Fibroblast of mammary gland (primary cell): ENCODE measurements at places on chromosomes 7 and 10.
A peak's percentile ranks its signal among the peaks of the same experiment; 100 is the strongest.

- DNase-seq: peak; percentile 77
Observed at GRCh38 chr10:91642831-91643692, 10.2 kb upstream of the PPP1R3C start.

- peak; percentile 22 for DNase-seq
Observed at GRCh38 chr10:73126343-73126742, 16.1 kb downstream of the NUDT13 start.

DNA sequence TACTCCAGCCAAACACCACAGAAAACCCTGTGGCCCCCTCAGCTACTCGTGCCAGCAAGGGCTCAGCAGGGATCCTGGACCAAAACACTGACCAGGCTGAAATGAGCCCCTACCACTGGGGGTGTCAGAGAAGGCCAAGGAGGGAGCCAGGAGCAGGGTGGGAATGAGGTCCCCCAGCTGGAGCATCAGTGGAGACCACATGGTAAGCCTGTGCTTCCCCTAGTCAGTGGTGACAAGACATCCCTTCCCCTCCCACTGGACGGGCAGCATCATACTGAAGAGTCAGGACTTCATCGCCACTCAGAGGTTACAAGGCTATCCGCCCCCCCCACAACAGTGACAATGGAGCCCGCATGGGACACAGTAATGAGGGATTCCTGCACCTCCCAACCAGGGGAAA lies 99.6 kb downstream of the LHPP start:
- no peak for DNase-seq

GRCh38 chr10:17199351-17199804 lies 2.1 kb downstream of the TRDMT1 start:
- DNase-seq: peak; percentile 72

DNA sequence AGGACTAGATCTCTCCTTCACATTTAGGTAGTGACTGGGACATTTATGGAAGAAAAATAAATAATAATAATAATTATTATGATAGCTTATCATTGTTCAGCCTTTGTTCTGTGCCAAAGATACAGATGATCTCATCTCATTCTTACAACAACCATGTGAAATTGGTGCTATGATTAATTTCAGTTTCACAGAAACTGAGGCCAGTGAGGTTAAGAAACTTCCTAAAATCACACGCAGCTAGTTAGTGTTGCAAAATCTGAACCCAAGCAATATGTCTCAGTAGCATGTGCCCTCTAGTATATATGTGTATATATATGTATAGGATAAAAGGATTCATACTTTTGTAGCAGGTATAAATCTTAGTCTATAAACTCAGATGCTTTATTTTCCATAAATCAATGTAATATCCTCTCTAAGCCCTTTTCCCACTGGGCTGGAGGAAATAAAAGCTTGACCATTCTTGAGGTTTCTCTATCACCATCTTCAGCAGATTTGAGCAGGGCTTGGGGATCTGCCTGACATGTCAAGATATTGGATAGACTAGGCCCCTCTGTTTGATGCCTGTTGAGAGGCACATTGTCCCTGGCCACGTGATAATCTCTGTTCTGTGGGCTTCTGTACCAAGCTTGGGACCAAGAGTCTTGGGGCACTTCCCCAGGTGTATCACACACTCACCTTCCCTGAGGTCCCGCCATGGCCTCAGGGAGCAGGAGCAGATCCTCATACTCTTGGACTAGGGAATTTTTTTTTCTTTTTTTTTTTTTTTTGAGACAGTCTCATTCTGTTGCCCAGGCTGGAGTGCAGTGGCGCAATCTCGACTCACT lies 172.6 kb upstream of the NRP1 start:
- DNase-seq: peak; percentile 70

DNA sequence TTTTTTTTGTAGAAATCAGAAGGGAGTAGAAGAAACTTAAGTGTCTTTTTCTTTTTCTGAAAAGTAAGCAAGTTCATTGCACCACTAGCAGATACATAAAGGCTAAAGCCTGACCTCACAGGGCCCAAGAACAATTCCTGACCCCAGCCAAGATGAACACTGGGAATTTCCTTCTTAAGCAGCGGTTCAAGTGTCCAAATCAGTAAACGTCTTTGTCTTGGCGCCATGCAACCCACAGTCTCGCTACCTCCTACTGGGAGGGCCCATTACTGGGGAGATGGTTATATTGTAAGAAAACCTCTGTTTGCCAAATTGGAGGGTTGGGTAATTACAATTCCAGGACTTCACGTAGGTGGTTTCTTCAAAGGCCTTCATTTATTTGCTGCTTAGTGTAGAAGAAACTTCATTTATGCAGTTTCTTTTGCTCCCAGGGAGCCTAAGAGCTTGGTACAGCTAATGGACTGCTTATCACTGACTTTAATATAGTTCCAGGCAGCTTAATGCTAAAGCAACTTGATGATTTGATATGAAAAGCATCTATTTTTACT lies 58.3 kb upstream of the ADRB1 start:
- no peak for DNase-seq

DNA sequence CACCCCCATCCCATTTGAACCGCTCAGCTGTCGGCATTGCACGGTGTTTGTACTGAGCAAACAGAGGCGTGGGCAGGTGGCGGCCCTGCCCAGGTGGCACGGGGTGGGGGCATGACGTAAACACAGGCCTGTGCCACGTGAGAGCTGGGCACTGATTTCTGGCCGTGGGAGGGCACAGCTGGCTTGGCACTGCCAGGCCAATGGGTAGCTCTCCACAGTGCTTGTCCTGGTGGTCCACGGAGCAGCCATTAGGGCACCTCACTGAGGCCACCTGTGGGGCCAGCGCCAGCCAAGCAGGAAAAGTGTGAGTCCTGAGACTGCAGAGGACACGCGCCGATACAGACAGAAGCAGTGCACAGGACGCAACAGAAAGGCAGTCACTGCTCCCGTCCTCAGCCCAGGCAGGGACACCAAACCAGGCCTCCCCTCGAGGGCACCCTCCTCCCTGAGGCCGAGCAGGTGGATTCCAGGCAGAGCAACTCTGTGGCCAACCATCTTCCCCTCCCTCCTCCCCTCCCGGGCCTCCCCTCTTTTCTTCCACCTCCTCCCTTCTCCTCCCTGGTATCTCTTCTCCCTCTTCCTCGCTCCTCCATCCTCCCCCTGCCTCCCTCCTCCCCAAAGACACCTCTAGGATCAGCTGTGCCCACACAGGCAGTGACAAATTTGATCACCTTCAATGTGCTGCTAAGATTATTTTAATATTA lies 258.7 kb downstream of the ELFN1 start:
- no peak for DNase-seq

- no peak for DNase-seq
Observed at GRCh38 chr10:120115959-120116358, 223.4 kb downstream of the SEC23IP start.
